Right cardiac atrium (tissue), 5 donors: ENCODE measurements at places on chromosomes 3 and 15. TPM values are rescaled to one million over a fixed set of nuclear protein-coding genes. Genes with fewer than 3 reads are reported as not detected.
A peak's percentile ranks its signal among the peaks of the same experiment; 100 is the strongest.

DNA sequence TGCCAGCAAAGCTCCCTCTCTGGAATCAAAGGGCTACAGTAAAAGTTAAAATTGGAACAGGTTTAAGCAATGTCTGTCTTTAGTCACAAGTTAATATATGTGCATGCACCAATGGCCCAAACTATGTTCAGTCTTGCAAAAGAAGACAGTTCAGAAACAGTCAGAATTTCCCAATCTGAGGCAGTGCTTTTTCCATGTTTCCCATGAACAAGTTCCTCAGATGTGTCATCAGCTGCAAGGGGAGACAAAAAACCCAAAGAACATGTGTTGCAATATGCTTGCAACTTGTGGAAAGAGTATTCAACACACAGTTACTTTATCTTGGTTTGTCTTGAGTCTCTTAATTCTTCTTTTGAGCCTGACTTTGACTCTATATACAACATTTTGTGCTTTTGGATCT, 148.4 kb downstream of the USP13 start:
- no peak for DNase-seq

DNA sequence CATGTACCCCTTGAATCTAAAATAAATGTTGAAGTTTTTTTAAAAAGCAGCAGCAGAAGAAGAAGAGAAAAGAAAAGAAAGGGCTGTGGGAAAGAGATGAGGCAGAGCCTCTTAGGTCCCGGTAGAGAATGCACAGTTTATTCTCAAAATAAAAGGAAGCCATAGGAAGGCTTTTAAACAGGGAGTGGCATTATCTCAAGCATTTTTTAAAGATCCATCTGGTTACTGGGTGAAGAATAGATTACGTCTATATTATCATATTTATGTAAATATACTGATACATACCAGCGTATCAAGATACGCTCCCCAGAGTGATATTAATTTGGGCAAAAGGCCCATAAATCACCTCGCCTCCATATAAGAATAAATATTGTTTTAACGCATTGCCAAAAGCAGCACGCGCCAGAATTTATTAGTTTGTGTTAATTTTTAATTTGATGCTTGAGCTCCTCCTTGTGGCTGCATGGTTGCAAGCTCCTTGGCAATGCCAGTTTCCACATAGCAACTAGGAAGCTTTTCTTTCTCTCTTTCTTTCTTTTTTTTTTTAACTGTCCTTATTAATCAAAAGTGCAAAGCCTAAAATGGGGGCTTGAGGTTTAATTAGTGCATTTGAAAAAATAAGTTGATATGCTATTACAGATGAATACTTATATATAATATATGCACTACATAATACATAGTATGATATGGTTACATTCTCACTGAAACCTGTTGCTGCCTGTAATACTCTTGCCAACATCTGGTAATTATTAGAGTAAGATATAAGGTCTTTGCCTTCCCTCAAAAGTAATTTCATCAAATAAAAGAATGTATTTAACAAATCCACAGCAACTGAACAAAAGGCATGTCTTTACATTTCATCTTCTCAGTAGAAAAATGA, 242.8 kb upstream of the UBE2E2 start:
- DNase-seq, result peak; percentile 35

DNA sequence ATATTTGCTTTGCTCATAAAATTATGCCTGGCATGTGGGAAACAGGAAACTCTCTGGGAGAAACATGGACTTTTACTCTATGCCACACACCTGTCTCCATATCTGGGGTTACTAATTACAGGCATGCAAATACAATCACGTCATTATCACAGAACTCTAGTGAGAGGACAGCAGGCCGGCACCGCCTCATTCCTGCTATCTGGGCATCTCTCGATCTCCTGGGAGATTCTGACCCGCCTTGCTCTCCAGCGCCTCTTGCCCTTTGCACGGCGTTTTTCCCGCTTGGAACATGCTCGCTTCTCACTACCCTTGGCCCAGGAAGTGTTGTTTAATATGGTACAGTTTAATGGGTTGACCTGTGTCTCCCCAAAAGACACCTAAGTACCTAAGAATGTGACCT, 45.4 kb upstream of the PARL start:
- DNase-seq, result no peak

- no peak for DNase-seq
Measured at GRCh38 chr15:78321786-78322185, 18.4 kb upstream of the CRABP1 start.

GRCh38 chr3:112357930-112358780, 25.2 kb downstream of the CD200 start:
- no peak for DNase-seq

DNA sequence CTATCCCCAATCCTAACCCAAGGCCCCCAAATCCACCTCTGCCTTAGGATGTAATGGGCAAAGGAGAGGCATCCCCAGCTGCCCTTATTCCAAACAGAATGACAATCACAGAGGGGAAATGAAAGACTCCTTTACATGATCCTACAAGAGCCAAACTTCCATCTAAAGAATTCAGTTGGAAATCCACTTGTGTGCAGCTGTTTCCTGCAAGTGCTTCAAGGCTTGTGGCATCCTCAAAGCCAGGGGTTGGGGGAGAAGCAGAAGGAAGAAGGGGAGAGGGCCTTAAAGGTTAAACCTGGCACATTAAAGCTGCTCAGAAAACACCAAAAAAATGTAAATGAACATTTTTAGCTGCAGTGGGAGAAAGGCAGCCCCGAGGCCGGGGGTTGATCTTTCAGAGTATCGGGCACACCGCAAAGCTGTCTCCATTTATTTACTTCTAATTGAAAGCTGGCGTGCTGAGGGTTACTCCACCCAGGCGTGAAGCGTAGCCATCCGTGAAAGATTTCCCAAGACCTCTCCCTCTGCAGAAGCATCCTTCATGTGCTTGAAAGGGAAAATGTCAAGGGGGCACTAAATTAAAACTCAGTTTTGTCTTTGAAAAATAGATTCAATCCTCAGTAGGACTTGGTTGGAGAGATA, 217.8 kb downstream of the SHQ1 start:
- no peak for DNase-seq

GRCh38 chr3:61414456-61414855, 146.9 kb upstream of the PTPRG start:
- DNase-seq, result no peak

DNA sequence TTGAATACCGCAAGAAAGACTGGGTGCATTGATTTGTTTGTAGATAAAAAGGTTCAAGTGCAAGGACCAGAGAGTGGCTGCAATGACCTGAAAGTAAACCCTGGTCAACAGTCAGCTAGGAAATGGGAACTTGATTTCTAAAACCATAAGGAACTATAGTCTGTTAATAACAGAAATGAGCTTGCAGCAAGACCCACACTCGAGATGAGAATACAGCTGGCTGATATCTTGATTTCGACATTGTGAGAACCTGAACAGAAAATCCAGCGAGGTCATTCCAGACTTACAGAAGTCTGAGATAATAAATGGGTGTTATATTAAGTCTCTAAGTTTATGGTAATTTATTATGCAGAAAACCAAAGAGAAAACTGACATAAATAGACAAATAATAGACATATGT, 177.3 kb downstream of the NFKBIZ start:
- no peak for DNase-seq

GRCh38 chr3:144590854-144591253, 619.2 kb downstream of the DIPK2A start:
- no peak for DNase-seq

- DNase-seq, result no peak
Measured at GRCh38 chr3:160538895-160539294, 26.5 kb downstream of the KPNA4 start.

MCF2L2 gene
- not detected for total RNA-seq

LEKR1 gene
- 1.6 TPM for total RNA-seq

ARPC4 gene
- total RNA-seq, result 63.8 TPM

MORF4L1 gene
- total RNA-seq, result 347 TPM
